NCI-H146 (cell line): ENCODE measurements at places on chromosomes 5 and 9.

DNA sequence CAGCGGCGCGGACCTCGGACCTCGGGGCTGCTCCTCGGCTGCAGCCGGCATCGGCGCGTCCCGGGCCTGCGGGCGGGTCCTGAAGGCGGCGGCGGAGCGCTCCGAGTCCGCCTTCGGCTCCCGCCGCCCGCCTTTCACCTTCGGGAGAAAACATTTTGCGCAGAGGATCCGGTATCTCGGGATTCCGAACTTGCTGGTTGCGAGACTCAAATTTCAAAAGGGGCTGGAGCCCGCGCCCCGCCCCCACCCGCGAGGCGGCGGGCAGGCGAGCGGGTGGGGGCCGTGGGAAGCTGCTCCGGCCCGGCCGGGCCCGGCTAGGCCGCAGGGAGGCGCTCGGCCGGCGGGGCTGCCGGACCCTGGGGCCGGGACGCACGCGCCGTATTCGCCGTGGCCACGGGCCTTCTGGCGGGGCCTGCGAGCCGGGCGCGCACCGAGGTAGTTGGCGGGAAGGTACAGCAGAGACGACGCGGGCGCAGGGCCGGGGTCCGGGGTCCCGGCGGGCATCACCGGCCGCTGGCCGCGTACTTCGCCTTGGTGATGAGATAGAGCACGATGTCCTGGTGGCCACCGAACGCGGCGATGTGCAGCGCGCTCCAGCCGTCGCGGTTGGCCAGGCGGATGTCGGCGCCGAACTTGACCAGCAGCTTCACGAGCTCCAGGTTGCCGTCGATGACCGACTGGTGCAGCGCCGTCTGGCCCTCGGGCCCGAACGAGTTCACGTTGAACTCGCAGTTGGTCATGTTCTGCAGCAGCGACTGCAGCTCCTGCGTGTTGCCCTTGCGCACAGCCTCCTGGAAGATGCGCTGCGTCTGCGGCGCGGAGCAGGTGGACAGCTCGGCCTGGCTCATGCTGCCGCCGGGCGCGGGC, 757 bp downstream of the NRARP start:
- DNase-seq: peak; percentile 56

- no peak for DNase-seq
Measured at GRCh38 chr9:126984969-126985368, 70.4 kb downstream of the RALGPS1 start.

DNA sequence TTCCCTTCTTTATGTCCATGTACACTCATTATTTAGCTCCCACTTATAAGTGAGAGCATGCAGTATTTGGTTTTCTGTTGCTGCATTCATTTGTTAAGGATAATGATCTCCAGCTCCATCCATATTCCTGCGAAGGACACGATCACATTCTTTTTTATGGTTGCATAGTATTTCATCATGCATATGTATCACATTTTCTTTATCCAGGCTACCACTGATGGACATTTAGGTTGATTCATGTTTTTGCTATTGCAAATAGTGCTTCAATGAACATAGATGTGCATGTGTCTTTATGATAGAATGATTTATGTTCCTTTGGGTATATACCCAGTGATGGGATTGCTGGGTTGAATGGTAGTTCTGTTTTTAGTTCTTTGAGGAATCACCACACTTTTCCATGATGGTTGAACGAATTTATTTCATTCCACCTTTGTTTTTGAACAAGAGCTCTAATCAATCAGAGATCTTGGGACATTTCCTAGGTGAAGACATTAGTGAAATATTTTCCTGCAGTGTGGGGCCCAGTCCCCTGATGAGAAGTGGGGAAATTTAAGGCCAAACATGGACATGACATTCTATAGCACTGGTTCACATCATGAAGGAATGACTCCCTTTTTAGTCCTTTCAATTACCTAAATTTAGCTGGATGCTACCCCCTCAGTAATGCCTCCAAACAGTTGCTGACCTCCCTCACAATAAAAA, 7.1 kb upstream of the TEX48 start:
- DNase-seq: no peak

DNA sequence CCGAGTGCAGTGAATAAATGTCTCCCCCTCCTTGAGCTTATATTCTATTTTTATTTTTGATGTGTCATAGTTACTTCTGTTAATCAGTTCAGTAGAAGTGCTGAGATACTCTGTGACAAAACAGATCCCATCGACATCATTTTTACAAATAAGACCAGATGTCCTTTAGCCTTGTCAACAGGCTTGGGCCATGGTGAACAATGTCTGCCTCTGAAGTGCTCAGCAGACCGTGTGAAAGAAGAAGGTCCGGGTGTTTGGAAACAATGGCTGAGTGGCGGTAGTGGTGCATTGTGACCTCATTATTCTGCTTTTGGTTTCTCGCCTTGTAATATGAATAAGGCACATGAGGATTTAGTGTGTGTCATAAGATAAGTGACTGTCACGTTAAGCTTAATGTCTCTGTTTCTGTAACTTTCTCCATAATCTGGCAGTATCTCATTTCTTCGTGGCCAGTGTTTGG, 71.2 kb downstream of the SYK start:
- peak; percentile 24 for DNase-seq

- DNase-seq: no peak
Measured at GRCh38 chr5:30113542-30113941, 1079.9 kb upstream of the CDH6 start.

- no peak for DNase-seq
Measured at GRCh38 chr5:134115806-134116175, 1.3 kb downstream of the TCF7 start.

GRCh38 chr5:120293796-120294195, 170.3 kb upstream of the PRR16 start:
- DNase-seq: no peak

DNA sequence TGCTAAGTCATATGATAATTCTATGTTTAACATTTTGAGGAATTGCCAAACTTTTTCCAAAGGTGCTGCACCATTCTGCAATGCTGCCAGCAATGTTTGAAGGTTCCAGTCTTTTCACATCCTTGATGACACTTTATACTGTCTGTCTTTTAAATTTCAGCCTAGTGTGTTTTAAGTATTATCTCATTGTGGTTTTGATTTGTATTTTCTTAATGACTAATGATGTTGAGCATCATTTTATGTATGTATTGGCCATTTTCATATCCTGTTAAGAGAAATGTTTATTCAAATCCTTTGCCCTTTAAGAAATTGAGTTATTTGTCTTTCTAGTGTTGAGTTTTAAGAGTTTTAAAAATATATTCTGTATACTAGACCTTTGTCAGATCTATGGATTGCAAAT, 5.0 kb upstream of the TEX48 start:
- no peak for DNase-seq

GRCh38 chr5:57828221-57828620, 345.6 kb upstream of the ACTBL2 start:
- DNase-seq: no peak

DNA sequence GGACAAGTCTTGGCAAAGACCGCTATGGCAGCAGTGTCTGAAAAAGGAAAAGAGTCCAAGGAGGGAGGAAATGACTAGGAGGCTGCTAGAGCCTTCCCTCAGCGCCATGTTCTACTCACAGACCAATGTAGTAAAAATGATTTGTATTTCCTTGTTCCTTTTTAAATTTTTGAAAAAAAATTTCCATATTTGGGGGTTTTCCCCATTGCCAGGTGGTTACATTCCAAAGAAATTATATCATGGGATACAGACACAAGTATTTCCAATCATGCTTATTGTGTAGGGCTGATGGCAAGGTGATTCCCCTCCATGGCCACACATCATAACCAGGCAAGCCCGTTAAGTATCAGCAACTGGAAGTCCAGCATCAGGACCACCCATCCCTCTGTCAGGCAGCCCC, 138.2 kb downstream of the PIP5K1B start:
- DNase-seq: no peak

DNA sequence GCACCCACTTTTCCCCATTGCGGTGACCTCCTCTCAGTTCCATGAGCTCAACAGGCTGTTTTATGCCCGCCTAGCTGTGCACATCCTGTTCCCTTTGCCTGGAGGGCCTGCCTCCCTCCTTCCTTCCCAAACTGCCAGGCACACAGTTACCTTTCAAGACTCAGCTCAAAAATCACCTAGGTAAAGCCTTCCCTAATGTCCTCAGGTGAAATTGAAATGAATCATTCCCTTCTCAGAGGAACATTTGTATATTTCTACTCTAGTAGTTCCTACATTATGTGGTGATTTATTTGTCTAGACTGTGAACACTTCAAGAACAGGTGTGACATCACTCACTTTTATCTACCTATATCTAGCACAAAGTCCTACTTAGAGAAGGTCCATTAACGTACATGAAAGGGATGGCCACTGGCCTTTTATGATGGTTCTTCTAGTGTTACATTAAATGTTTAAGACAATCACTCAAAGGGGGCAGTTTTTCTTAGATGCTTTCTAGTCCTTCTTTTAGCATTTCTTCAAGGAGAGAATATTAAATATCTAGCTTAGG, 103.5 kb upstream of the EQTN start:
- no peak for DNase-seq

DNA sequence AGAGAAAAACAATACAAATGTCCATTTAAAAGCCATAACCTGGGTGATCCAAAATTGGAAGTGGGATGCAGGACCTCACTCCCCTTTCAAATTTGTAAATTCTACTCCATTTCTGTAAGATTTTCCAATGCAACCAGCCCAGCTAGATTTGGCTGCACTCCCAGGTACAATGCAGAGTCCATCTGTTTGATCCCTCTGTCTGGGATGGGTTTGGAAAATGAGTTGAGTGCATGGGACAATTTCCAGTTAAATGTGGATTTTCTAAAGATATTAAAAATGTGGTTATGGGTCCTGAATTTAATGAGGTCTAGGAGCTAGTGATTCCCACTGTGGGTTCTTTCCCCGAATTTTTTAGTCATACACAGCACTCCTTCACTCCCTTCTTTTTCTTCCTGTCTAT, 104.0 kb upstream of the ATP10B start:
- DNase-seq: no peak

DNA sequence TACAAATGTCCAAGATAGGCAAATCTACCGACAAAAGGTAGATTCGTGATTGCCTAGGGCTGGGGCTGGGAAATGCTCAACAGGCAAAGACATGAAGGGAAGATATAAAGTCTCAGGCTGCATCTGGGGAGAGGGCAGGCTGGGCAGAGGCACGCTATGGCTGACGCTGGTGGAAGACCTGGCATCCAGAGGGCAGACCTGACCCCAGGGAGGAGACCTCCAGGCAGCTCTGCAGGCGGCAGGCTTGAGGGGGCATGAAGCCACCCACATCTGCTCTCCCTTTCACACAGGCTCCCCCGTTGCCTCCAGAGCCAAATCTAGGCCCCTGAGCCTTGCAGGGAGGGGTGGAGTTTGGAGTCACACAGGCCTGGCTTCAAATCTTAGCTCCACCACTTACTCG, 145.5 kb downstream of the PAX5 start:
- no peak for DNase-seq
